ENCODE measurements at places on chromosomes 6 and 20.

GRCh38 chr6:11288065-11288464 is 55.6 kb upstream of the NEDD9 start:
- no peak for DNase-seq

DNA sequence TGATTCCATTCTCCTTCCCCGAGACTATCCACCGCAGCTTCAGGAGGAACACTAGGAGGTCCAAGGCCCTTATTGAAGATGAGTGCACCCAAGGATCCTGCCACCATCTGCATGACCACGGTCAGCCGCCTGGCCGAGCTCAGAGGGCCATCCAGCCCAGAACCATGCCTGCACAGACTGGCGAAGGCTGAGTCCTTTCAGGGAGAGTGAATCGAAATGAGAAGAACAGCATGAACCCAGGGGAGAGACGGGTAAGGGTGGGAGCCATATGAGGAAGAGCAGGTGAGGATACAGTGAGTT is 26.3 kb downstream of the SERPINB6 start:
- DNase-seq, result no peak

- no peak for DNase-seq
These were observed 161.6 kb upstream of the TNFAIP3 start for GRCh38 chr6:137705160-137706082.

- DNase-seq, result peak; percentile 75
These were observed 2.8 kb downstream of the SOX4 start for GRCh38 chr6:21596145-21596948.

GRCh38 chr20:64095927-64096326 is 11.4 kb downstream of the NPBWR2 start:
- no peak for DNase-seq

- DNase-seq, result no peak
These were observed 86.7 kb upstream of the STMND1 start for GRCh38 chr6:17015144-17015543.

DNA sequence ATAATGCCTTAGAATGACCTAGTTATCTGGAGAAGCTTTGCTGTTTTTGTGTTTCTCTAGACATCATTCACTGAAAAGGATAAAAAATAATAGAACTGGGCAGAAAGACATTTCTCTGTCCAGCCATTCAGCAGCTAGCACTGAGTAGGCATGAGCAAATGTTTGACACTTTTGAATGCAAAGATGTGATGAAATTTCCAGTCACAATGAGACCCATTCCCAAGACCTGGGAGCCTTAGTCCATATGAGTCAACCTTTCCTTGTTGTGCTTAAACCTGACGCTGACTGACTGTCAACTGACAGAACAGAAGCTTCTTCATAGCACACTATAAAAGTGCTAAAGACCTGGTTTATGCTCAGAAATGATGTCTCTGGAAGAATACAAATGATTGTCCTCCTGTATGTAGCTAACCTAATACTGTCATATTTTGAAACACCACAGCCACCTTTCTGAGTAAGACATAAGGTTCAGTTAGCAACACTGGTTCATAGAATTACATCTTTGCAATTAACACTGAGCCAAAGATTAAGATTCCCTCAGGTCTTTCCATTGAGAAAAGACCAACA is 17.1 kb downstream of the RALGAPA2 start:
- DNase-seq, result no peak

DNA sequence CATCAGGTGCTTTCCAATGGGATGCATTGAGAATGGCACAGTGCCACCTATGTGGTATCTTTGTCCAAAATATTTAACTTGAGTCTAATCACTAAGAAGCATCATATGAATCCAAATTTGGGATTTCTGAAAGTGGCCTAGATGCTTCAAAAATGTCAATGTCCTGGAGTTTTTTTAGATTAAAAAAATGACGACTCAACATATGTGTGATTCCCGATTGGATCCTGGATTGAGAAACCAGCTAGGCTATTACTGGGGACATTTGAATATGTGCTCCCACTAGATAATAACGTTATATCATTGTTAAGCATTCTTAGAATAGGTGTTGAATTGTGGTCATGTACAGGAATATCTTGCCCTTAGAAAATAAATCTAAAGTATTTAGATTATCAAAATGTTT is 189.2 kb downstream of the TBXT start:
- no peak for DNase-seq

DNA sequence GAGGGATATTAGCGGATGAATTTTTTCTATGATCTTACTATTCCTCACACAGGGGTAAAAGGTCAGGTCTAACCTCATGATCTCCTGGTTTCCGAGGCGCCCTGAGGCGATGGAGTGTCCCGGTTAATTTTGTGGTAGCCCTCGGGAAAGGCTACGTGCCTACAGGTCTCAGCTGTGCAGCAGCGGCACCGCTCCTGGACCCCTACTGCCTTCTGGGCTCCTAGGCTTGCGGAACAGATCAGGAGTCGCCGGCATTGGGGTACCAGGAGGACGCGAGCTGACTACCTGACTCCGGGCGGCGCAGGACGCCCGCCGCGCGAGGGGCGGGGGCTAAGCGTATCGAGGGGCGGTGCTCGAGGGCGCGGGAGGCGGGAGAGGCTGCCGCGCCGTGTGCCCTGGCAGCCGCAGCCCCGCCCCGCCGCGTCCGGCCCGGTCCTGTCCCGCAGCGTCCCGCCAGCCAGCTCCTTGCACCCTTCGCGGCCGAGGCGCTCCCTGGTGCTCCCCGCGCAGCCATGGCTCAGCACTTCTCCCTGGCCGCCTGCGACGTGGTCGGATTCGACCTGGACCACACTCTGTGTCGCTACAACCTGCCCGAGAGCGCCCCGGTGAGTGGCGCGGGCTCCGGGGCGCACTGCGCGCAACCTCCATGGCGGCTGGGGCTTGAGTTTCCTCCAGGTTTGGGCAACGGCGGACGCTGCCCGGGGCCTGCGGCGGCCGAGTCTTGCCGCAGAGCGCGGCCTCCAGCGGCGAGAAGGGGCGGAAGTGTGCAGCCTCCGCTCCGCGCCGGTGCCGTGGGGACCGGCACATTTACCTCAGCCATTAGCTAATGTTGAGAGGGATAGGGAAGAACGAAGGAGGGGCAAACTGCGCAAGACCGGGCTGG is at the start of gene NT5DC1:
Gene NT5DC1 (plus strand): TSS at position 435 of the 883 bp plus-strand sequence. CDS start 78 bp downstream, at position 513.
- DNase-seq, result peak; percentile 53

- DNase-seq, result no peak
These were observed 264.9 kb upstream of the PLCB4 start for GRCh38 chr20:8803941-8804340.

GRCh38 chr20:20198011-20198410 is 145.7 kb downstream of the CFAP61 start:
- no peak for DNase-seq

- DNase-seq, result no peak
These were observed 84.5 kb downstream of the GJA10 start for GRCh38 chr6:89978749-89979145.

- DNase-seq, result no peak
These were observed 111.5 kb downstream of the PRND start for GRCh38 chr20:4833074-4833728.

DNA sequence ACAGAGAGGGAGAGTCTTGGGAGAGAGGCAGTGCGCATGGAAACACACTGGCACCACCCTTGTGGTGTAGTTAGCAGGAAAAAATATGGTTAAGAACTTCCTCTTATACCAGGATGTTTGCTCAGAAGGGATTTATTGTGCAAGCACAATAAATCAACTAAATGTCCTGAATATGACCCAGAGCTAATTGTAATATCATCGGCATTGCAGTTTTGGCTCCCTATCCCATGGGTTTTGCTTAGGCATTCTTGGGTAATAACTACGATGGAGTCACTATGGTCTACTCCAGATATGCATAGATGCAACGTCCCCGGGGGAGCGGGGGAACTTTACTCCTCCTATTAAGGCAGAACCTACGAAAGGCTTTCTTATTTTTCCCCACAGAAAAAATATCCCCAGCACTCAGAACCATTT is 751.6 kb downstream of the EYS start:
- no peak for DNase-seq

- DNase-seq, result no peak
These were observed 645.8 kb upstream of the GJE1 start for GRCh38 chr6:141486942-141487341.

- no peak for DNase-seq
These were observed 79.4 kb downstream of the CD24 start for GRCh38 chr6:106894978-106895702.

DNA sequence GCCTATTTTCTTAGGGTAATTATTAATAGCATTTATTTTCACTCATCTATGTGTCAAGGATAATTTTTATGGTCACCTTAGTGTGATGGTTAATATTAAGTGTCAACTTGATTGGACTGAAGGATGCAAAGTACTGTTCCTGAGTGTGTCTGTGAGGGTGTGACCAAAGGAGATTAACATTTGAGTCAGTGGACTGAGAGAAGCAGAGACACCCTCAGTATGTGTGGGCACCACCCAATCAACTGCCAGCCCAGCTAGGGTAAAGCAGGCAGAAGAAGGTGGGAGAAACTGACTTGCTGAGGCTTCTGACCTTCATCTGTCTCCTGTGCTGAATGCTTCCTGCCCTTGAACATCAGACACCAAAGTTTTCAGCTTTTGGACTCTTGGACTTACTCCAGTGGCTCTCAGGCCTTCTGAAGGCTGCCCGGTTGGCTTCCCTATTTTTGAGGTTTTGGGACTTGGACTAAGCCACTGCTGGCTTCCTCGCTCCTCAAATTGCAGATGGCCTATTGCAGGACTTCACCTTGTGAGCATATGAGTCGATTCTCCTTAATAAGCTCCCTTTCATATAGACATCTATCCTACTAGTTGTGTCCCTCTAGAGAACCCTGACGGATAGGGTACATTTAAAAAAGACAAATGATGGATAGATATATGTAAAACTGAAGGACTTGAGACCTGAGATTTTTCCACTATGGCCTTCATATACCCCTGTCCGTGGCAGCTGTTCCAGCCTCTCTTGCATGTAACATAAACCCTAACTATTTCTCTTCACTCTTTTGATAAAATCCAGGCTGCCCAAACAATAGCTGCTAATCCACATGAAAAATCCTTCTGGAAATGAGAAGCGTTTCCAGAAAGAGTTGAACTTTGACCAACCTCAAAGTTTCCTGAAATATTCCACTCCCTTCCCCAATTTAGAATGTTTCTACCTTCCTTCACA is 62.1 kb upstream of the RGS17 start:
- no peak for DNase-seq

GRCh38 chr6:147561726-147562125 is 53.2 kb downstream of the SAMD5 start:
- no peak for DNase-seq

DNA sequence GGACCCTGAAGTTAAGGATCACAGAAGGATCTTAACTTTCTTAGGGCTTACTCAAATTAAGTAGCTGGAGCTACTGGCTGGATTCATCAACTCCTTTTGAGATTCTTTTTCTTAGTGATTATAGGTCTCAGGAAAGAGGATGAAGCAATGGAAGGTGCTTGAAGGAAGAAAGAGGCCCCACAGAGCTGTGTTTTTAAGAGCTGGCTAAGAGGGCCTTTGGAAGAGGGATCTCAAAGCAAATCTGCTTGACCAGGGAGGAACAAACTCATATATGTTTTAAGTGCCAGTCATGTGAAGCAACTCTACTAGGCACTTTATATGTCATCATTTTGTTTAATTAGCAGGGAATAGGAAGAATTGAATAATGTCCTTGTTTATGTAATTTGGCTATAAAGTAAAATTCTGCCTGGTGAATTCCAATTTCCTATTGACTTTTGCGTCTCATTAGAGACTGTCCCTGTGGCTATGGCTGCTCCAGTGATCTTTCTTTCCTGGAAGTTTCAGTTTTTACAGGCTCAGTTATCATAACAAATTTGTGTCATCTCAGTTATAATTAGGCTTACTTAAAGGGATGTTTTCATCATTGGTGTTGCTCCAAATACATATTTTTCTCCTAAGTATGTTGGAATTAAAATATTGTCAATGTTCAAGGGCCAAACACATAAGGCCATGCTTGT is 222.8 kb upstream of the CITED2 start:
- no peak for DNase-seq

GRCh38 chr6:139824864-139825263 is 450.4 kb upstream of the CITED2 start:
- no peak for DNase-seq

- DNase-seq, result no peak
These were observed 172.2 kb downstream of the TFAP2B start for GRCh38 chr6:50990750-50991446.

DNA sequence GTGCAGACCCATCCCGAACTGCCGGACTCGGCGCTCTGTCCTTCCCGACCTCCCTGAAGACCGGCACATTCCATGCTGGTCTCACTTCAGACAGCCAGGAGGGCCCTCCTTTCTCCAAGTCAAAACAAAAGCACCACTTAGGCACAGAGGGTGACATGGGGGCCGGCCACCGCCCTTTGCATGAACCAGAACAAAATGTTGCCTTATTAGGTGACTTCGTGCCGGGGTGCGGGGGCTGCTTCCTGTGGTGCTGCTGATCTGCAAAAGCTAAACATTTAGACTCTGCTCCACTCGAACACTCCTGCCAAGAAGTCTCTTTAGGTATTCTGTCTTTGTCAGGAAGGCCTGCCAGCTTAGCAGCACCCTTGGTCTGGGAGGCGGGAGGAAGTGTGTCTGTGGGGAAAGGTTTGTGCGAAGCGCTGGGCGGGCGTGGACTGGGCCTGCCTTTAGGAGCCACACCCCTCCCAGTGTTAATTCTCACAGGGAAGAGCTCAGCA is 133.8 kb downstream of the SMOC2 start:
- DNase-seq, result peak; percentile 2

DNA sequence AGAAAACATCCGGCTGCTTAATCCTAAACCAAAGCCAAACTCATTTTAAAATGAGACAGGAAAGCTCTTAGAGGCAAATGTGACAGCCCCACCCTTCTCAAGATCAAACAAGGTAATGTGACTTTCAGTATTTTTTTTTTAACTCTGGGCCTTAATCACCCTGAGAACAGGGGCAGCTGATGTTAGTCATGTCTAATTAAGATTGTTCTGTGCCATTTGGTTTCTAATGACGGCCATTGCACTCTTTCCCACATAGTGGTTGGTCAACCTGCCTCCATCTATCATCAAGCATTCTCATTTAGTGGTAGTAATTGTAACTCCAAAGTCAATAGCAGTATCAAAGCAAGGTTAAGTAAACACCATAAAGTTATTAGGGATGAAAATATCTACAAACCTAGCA is 191.6 kb upstream of the EXOC2 start:
- DNase-seq, result no peak
